ENCODE measurements at places on chromosomes 5 and 9. TPM values are rescaled to one million over a fixed set of nuclear protein-coding genes. Genes with fewer than 3 reads are reported as not detected.

DNA sequence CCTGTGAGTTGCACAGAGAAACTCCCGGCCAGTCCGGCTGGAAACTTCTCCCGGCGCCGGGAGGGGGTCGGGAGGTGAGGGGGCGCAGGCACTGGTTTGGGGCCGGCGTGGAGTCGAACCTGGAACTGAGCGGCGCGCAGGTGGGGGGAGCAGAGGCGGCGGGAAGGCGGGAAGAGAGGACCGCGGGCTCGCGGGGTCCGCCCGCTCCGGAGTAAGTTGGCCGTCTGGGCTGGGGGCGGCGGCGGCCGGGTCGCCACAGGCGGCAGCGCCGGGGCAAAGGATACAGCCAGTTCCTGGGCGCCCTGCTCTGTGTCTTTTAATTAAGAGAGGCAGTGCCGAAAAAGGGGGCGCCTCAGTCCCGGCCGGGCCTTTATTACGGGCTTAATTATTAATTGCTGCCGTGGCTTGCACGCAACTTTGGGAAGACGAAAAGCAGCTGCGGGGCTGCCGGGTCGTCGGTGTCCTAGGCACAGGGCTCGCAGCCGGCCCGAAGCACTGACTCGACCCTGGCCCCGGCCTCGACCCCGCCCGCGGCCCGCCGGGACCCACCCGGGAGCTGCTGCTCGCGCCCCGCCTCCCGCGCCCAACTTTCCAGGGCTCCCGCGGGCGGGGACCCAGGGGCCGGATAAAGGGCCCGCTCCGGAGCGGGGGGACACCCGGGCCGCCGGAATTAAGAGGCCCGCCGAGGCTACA is 1.1 kb downstream of the NTNG2 start:
- DNase-seq: no peak

DNA sequence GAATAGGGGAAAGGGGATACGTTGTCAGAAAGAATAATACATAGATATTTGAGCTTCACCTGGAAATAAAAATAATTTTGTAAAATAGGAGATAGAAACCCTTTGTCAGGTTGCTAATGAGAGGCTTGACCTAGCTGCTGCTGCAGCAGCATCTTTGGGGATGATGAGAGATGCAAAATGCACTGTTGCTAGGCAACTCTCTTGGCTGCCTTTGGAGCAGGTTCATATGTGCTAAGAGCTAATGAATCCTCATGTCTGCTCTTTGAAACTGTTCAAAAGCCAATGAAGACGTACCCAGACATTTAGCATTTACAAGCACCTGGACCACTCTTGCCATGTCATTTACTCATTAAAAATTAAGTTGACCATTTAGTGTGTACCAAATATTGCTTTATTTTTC is 121.7 kb downstream of the FOCAD start:
- no peak for DNase-seq

- DNase-seq: no peak
Measured at GRCh38 chr5:72557167-72558045, 50.2 kb upstream of the ZNF366 start.

DNA sequence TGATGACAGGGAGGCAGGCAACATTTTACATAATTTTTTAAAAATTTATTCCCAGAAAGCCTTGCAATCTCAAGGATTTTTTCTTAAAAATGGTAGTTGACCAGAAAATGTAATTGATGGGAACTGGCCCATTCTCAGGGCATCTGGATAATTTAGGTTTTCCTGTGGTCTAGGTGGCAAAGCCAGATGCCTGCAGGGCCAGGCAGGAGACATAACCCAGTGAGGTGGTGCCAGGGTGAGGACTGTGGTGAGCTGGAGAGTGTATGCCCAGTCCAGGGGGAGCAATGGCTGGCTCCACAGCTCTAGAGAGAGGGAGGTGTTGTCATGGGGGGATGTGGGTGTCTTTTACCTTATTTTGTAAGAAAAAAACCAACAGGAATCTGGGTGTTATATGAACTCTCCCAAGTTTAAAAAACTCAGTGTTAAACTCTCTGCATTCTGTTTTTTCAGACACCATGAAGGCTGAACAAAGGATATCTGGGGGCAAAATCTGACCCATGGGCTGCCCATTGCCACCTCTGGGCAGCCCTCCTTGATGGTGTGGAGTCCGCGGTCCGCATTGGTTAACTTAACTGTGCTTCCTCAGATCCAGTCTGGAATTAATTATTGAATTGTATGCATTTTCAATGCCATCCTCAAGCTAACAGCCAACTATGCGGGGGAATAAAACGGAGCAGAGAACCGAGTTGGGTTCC is 43.9 kb downstream of the BOD1 start:
- no peak for DNase-seq

- no peak for DNase-seq
Measured at GRCh38 chr5:43833961-43834360, 231.0 kb downstream of the NNT start.

DNA sequence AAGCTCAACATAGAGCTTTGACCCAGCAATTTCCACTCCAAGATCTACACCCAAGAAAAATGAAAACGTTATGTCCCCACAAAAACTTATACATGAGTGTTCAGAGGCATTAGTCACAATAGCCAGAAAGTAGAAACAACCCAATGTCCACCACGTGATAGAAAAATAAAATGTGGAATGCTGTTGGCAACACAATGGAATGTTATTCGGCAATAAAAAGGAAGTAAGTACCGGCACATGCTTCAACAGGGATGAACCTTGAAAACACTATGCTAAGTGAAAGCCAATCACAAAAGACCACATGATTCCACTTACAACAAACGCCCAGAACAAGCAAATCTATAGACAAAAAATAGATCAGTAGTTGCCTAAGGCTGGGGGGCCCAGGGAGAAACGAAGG is 6.0 kb downstream of the UBQLN1 start:
- no peak for DNase-seq

DNA sequence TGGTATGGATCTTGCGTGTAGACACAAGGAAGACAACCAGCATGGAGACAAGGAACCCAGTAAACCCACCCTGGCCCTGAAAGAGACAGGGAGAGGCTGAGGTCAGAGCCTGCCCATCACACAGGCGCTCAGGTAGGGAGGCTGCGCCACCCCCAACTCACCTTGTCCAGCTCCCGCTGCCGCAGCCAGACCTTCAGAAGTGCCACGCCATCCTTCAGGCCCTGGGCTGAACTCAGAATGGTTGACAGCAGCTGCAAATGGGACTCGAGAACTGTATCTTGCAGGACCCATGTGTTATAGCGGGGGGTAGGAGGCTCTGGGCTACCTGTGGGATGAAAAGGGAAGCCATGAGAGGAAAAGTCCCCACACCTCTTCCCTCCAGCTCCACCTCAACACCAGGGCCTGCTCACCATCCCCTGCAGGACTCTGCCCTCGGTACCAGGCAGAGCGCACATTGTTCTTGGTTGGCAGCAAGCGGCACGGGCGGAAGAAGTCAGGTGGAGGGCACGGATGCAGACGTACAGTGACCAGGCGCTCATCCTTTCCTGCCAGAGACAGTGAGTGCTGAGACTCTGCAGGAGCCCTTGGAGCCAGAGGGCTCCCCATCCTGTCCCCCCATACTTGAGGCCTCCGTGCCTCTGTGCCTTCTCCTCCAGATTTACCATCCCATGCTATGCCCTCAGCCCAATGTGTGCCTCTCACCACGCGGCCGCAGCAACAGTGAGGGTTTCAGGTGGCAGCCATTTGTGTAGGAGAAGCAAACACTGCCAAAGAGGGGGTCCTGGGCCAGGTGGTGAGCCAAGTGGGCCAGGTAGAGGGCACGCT is 4.7 kb downstream of the NOL6 start:
- DNase-seq: peak; percentile 18

DNA sequence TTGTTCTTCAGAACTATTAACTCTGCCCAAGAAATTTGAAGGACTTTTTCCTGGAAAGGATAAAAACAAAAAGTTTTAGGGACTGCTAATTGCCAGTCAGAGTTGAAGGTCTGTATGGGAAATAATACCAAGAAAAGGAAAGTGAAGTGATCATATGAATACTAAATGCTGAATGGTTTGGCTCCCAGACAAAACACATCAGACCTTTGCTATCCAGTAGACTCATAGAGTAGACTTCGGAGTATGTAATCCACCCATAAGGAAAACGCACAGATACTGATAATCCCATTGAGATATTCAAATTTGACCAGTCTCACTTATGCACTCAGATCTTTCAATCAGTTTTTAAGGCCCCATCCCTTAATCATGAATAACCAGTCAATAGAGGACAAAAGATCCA is 319.0 kb upstream of the PTGER4 start:
- DNase-seq: no peak

DNA sequence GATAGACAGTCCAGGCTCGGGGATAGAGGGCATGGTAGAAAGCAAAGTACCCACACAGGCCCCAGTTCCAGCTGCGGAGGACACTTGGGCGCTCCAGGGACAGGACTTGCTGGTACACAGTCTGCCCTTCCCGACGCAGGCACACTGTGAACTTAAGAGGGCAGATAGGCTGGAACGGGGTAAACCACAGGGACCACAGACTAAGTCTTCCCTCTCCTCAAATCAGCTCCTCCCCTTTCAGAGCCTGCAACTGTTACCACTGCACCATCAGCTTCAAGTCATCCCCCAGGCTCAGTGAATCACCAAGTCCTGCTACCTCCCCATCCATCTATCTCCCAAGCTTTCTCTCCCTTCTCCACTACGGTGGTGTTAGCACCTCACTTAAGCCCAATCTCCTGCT is 7.3 kb downstream of the GBA2 start:
- no peak for DNase-seq

DNA sequence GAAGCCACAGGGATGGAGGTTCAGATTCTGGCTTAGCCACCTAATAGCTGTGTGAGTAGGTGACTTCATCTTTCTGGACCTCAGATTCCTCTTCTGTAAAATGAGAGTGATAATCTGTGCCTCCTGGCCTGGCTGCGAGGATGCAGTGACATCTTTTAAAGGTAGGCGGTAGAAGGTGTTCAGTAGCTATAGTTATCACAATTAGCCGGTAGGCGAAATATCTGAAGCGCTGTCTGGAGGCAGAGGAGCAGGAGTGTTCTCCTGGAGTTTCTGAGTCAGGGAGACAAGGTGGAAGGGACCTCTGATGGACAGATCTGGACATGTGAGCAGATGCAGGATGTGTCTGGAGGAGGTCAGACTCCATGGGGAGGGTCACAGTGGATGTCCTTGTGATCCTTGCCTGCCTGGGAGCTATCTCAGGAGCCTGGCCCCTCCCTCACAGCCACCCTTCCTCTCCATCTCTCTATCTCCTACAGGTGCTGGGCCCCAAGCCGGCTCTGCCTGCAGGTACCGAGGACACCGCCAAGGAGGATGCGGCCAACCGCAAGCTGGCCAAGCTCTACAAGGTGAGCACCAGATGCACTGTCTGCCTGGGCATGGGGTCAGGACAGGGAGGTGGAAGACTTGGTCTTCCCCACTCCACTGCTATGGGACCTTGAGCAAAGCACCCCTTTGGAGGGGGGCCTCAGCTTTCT is 45.6 kb downstream of the GSN start:
- no peak for DNase-seq

DNA sequence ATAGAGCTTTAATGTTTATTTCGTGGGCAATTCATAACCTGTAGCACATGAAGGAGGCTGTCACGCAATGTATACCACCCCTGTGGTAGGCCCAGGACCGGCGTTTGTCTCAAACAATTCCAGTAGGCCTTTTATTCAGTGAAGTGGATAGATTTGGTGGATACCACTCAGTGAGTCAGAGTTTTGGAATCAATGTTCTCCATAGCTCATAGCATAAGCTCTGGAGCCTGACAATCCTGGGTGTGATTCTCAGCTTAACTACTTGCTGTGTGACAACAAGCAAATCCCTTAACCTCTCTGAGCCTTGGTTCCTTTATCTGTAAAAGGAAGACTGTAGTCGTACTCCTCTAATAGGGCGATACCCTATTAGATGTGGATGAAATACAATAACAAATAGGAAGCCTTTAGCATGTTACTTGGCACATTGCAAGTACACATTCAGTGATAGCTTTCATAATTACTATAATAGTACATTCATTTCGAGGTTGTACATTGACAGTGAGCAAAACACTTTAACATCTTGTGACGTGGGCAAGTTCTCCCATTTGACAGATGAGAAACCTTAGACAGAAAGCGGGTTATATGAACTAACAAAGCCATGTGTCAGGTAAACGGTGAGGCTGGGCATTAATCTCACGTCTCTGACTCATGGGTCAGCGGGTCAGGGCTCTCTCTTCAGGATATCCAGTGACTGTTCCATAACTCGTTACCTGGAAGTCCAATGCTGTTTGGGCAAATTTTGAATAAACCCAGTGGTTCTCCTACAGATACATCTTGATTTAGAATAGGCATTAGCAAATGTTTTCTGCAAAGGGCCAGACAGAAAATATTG is 130.8 kb downstream of the C9orf152 start:
- no peak for DNase-seq

GRCh38 chr5:10793785-10794184 is 32.8 kb upstream of the DAP start:
- DNase-seq: no peak

GRCh38 chr5:176533390-176533789 is 3.8 kb downstream of the RNF44 start:
- peak; percentile 74 for DNase-seq

GRCh38 chr9:30507166-30507565 is 1877.3 kb upstream of the ACO1 start:
- no peak for DNase-seq

DNA sequence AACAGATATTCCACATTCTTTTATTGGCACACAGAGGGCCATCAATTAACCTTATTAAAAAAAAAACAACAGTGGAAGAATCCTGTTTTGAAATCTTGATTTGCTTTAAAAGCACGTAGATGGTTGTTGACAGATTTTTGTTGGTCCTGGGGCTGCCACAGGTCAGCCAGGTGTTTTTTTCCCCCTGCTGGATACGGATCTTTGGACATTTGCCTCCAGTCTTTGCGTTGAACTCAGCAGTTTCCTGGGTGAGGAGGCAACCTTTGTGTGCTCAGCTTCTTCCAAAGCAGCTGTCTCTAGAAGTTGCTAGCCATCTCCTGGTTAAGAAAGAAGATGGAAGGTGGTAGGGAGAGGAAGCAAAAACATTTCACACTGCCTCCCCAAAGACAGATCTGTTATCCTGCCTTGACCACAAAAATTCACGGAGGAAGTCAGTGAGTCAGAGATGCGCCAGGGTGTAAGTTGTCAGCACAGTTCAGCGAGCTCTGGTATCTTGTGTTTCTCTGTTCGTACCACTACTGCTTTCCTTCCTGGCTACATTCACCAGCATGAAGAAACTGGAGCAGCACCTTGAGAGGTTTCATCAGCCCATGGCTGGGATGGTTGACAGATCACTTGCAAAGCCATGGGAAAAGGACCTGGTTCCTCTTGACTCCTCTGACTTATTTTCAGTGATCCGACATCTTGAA is 207.3 kb downstream of the ARHGAP26 start:
- DNase-seq: no peak

Gene SLC6A3
- total RNA-seq: not detected

Gene CDO1
- 5.4 TPM for total RNA-seq

Gene NRG2
- 1.9 TPM for total RNA-seq

Gene PCDHB12
- total RNA-seq: 1.3 TPM

Gene FAM221B
- total RNA-seq: not detected

Gene SLC2A8
- 18.6 TPM for total RNA-seq

Gene PCDHA9
- total RNA-seq: not detected

Gene DMGDH
- 1.3 TPM for total RNA-seq

Gene PDE6A
- total RNA-seq: 0.05 TPM

Gene PCDHAC1
- 0.10 TPM for total RNA-seq

Gene EQTN
- not detected for total RNA-seq

All from left ventricle myocardium superior (tissue), 1 donor.